ENCODE measurements at places on chromosomes 7 and 10.

DNA sequence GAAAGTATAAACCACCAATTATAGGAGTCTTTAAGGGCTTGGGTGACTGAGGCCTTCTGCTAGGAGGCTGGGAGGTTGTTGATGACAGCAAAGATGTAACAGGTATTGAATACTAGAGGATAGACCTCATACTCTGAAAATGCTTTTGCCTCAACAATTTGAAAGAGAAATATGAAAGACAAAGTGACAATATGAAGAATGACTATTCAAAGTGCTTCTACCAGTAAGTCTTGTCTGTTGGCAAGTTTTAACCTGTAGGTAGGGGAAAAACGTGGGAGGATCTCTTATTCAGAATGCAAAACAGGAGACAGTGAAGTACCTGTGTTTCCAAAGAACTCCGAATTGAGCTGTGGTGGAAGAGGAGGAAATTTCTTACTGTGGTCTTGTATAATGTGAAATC, 38.2 kb downstream of the GBF1 start:
- DNase-seq: no peak

- DNase-seq: no peak
Observed at GRCh38 chr10:89926736-89927135, 225.3 kb downstream of the KIF20B start.

DNA sequence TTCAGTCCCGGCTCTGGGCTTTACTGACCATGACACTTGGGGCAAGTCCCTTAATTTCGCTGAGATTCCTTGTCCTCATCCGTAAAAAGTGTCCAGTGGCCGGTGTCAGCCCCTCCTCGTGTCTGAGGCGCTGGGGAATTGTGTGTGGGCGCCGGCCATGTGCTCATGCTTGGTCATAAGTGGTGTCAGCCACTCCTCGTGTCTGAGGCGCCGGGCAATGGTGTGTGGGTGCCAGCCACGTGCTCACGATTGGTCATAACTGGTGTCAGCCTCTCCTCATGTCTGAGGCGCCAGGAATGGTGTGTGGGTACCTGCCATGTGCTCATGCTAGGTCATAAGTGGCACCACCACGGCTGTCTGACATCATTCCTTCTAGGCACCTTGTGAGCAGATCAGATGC, 40.7 kb upstream of the DMBT1 start:
- DNase-seq: no peak

- no peak for DNase-seq
Observed at GRCh38 chr10:43888586-43888985, 239.9 kb upstream of the ZNF32 start.

DNA sequence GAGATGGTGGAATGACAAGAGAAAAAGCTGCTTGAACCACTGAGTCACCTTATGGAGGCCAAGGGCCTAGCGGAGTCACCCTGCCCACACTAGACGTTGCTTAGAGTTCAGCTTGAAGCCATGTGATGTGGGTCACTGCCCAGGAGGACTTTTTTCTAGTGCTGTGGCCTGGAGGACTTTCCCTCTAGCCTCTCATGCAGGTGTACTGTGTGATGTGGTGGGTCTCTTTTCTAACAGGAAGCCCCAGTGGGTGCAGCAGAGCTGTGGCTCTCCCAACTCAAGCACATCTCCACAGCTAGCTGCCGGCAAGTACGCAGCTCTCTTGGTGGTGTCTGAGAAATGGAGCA, 13.6 kb downstream of the POR start:
- peak; percentile 51 for DNase-seq

GRCh38 chr10:87684001-87684638, 24.4 kb downstream of the PAPSS2 start:
- DNase-seq: no peak

- DNase-seq: no peak
Observed at GRCh38 chr10:106619346-106619745, 545.2 kb downstream of the SORCS1 start.

DNA sequence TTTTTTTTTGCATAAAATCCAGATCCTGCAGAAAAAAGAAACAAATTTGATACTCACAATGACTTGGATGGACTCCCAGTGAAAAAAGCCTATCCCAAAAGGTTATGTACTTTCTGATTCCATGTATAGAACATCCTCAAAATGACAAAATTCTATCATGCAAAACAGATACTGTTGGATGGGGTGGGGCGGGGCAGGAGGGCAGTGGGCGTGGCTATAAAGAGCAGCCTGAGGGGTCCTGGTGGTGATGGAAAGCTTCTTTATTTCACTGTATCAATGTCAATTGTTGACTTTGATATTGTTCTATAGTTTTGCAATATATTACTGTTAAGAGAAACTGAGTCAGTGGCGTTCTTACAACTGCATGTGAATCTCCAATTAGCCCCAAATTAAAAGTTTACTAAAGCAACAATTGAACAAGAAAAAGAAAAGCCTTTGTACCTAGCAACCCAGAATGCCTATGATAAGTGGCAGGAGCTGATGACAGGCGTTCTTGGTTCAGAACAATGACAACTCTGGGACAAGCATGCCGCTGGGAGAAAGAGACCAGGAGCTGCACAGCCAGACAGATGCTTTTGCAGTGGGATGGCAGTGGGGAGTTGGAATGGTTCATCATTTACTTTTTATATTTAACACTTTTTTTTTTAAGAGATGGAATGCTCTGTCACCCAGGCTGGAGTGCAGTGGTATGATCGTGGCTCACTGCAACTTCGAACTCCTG, 101.9 kb downstream of the LHPP start:
- no peak for DNase-seq

- DNase-seq: no peak
Observed at GRCh38 chr7:47326808-47327207, 255.1 kb downstream of the TNS3 start.

- DNase-seq: no peak
Observed at GRCh38 chr7:101565601-101566209, 63.4 kb downstream of the MYL10 start.

DNA sequence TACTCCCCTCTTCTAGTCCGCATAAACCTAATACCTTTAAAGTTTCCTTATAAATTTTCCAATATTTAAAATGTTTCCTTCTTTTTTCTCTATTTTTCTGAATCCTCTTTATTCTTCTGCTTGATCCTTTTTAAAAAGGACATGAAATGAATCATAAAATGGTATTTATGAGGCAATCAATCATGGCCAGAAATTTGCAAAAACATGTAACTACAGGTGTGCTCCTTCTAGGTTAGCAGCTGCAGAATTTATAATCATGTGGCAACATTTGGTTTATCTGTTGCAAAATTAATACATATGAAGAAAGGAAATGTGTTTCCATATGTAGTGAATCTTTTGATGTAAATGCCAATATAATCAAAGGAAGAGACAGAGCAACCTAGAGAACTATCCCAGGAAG, 1008.5 kb downstream of the ANKRD7 start:
- DNase-seq: no peak

GRCh38 chr7:81714306-81714705, 55.5 kb downstream of the HGF start:
- no peak for DNase-seq

- DNase-seq: no peak
Observed at GRCh38 chr10:76492026-76492425, 1060.6 kb downstream of the LRMDA start.

DNA sequence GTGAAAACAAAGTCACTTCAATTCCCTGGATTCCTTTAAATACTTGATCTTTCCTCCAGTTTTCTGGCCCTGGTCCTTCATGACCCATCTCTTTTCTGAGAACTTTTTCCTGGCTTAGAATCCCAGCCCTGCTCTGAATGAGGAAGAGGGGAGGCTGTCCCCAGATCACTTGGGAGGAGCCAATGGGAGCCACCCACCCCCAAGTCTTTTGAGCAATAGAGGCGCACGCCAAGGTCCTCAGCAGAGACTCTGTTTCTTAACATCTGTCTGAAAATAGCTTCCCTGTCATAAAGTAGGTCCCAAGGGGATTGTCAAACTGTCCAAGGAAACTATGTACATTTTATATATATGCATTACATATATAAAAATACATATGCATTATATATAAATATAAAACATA, 126.8 kb downstream of the ADRA2A start:
- no peak for DNase-seq

DNA sequence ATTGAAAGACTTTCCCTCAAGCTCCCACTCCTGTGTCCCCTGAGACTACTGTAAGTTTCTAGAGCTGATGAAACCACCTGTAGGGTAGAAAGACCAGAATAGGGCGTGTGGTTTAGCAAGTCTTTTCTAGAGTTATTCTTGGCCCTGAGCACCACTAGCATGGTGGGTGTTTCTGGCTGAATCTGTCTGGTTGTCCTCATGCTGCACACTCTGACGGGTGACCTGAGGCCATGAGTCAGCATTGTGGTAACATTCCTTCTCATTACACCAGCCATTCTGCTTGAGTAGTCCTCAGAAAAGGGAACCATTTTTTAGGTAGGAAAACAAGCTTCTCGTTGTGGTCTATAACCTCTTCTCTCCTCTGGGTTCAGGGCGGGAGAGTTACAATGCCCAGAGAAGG, 250.3 kb downstream of the SNX13 start:
- no peak for DNase-seq

- peak; percentile 81 for DNase-seq
Observed at GRCh38 chr10:73991884-73992245, 6.1 kb upstream of the VCL start.

GRCh38 chr10:77182803-77183202, 454.8 kb downstream of the KCNMA1 start:
- no peak for DNase-seq

DNA sequence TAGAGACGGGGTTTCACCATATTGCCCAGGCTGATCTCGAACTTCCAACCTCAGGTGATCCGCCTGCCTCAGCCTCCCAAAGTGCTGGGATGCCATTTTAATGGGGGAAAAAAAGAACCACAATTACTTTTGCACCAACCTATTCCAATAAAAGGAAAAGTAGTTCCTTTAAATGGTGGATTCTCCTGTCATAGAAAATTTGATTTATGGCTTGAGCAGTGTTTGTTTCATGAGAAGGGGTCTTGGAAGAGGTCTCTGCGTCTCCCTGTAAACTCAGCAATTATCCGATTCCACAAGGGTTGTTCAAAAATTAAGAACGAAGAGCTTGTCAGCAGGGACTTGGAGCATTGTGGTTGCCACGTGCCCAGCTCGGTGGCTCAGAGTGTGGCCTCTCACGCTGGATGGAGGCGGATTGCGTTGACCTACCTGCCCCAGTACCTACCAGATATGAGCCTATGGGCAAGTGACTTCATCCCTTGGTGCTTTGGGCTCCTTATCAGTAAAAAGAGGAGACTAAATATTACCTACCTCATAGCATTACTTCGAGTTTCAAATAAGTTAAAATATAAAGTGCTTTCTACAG, 2.8 kb upstream of the TRIP6 start:
- DNase-seq: no peak

GRCh38 chr7:117053432-117053831, 100.1 kb downstream of the ST7 start:
- no peak for DNase-seq

- DNase-seq: no peak
Observed at GRCh38 chr7:36100226-36100625, 52.8 kb upstream of the EEPD1 start.

- DNase-seq: no peak
Observed at GRCh38 chr7:39421251-39421650, 145.0 kb upstream of the YAE1 start.

DNA sequence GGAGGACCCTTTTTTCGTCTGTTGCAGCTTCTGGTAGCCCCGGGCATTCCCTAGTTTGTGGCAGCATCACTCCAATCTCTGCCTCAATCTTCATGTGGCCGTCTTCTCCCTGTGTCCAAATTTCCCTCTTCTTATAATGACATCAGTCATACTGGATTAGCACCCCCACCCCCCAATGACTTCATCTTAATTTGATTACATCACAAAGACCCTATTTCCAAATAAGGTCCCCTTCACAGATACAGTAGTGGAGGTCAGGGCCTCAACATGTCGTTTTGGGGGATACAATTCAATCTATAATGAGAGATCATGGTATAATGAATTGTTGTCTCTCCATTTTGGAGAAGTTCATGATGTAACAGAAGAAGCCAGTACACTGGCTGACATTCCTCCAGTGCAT, 28.1 kb upstream of the EZH2 start:
- DNase-seq: no peak

DNA sequence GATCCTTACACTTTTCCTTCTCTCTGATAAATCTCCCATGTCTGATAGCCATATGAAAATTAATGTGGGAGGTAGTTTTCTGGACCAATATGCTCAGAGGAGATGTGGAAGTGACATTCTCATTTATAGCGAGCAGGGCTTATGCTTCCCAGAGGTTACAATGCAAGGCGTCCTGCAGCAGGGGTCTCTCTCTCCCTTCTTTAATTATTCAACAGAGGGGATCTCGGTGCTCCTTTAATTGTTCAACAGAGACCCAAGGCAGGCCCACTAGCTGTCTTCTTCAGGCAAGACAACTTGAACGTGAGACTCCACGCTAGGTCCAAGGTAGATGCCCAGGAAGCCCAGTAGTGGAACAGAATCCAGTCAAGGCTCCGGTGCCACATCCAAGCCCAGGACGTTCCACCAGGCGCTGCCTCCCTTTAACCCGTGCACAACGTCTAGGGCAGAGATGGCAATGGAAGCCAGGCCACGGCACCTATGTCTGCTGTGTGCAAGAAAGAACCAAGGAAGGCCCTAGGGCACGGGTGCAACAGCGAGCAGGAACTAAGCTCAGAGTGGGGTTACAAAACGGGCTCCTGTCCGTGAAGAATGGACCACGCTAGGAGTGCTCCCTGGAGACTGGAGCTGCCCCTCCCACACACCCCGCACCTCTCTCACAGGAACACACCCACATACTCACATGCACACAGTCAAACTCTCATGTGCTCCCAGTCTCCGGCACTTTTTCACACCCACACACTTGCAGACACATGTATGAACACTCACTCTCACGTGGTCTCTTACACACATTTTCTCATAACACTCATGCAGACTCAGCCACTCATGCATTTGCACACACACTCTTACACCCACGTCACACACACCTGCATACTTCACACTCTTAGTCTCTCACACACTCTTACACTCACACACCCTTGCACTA, 230.4 kb downstream of the TNS3 start:
- no peak for DNase-seq

- DNase-seq: no peak
Observed at GRCh38 chr7:20401861-20402746, 71.4 kb downstream of the ITGB8 start.

DNA sequence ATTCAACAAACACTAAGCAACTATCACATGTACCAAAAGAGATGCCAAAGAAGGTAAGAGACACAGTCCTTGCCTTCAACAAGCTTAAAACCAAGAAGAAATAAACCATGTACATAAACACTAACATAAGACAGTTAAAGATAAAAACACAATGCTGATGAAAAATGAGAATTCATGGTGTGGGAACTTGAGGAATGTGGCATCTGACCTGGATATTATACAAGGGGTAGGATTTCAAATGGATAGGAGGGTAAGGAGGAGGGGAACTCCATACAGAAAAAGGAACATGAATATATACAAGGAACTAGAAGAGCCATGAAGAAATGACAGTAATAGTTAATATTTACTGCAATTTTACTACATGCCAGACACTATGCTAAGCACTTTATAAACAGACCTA, 11.0 kb downstream of the HIBADH start:
- DNase-seq: no peak

DNA sequence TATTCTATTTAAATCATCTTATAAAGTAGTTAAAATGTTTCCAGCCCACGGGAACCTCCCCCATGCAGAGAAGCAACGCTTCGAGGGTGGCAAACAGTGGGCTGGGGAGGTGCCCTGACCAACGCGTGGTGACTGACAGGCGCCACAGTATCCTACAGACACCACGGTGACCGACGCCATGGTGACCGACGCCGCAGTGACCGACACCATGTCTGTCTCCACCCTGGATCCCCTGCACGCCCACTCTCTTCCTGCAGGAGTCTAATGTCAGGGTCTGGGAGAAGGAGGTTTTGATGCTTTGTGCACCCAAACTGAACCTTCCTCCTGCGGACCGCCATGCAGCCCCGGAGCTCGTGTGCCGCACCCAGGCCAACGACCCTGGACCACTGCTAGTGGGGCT, 464.4 kb downstream of the PTPRN2 start:
- DNase-seq: no peak

All from activated naive CD8-positive, alpha-beta T cell treated with anti-CD3 and anti-CD28 coated beads, Interleukin-2, amount 10 ng/mL, durations not matched to agents 7 days and 5 days (primary cell).